ENCODE measurements at places on chromosomes 5 and 9.

DNA sequence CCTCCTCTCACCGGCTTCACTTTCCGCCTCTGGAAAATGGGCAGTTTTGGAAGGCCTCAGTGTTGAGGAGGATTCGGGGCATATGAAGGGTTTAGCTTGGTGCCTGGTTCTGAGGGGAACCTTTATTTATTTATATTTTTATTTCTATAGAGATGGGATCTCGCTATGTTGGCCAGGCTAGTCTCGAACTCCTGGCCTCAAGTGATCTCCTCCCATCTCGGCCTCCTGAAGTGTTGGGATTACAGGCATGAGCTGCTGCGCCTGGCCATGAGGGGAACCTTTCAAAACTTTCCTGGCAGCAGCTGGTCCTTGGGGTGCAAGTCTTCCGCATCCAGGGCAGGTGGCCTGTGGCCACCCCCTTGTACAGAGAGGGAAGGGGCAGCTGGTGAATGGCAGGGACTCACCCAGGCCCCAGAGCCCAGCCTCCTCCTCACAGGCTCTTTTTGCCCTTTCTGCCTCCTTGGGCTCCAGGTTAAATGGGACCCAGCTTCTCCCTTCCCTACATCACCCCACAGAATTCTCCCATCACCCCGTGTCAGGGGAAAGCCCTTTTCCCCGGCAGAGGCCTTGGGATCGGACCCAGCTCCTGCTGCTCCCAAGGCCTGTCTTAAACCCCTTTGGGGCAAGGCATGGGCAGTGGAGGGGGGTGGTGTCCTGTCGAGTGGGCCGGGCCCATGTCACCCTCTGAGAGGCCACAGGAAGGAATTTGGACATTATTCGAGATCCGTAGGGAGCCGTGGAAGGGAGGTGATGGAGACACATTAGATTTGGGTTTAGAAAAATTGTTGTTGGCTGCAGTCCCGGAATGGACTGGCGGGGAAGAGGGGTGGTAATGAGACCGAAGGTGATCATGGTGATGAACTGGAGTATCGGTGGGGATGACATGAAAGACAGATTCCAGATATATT lies 5.9 kb downstream of the NCS1 start:
- DNase-seq = no peak

DNA sequence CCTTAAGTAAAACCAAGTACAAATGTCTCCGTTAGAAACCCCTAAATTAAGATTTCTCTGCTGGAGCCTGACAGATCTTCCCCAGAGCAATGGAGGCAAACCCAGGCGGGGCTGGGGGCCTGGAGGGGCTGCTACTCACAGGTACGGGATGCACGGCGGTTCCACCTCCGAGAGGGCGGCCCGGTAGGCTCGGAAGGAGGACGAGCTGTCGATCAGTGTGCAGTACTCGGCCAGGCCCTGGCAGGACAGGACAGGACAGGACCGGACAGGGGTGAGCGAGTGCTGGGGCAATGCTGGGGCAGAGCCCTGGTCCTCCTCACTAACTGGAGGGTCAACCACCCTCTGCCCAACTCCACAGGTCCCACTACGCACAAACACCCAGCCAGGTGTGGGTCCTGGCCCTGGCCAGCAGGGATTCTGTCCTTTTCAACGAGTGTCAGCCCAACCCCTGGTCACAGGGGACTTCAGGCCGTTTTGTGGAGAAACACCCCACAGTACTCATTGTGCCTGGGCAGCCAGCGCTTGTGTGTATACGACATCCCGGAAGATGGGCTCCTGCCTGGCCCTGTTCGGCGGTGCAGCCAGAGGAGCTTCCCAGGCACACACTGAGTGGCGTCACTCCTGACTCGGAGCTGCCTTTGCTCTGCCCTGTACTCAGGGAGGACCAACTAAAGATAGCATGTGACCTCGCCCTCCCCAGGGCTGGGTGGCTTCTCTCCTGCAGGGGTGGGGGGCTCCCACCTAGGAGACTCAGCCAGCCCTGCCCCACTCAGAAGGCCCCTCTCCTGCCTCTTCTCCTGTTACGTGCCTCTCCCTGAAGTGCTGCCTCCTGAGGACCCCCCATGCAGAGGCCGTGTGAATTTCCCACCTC lies 37.4 kb downstream of the PRRT1B start:
- DNase-seq = no peak

- DNase-seq = peak; percentile 57
Measured at GRCh38 chr9:35826071-35826701, 2.3 kb downstream of the FAM221B start.

- peak; percentile 4 for DNase-seq
Measured at GRCh38 chr5:100623719-100624118, 88.5 kb downstream of the FAM174A start.

DNA sequence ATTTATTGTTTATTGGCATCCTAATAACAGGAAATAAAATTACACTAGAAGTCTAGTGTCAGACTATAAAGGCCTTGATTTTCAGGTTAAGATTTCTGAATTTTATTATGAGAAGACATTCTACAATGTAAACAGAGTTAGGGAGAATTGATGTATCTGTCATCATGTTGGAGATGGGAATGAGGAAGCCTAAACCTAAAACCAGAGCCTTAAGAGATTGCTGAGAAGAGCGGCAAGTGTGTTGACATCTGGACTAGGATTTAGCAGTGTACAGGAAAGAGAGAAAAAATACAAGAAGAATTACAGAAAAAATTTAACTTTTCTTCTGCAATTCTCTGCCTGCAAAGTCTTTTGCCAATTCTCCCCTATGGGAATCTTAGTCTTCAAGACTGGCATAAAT lies 525.5 kb downstream of the NR2F1-AS1 start:
- DNase-seq = no peak

GRCh38 chr9:2616692-2617377 lies 4.8 kb upstream of the VLDLR start:
- DNase-seq = no peak

GRCh38 chr9:106596984-106597383 lies 266.0 kb upstream of the ZNF462 start:
- no peak for DNase-seq

- no peak for DNase-seq
Measured at GRCh38 chr5:80930940-80931339, 29.2 kb upstream of the RASGRF2 start.

- no peak for DNase-seq
Measured at GRCh38 chr5:126103868-126104267, 319.3 kb upstream of the GRAMD2B start.

- peak; percentile 29 for DNase-seq
Measured at GRCh38 chr5:132746954-132747615, at the start of gene CCNI2. Gene CCNI2 (plus strand): TSS chr5:132747426. CDS start chr5:132747496, 70 bp downstream.

DNA sequence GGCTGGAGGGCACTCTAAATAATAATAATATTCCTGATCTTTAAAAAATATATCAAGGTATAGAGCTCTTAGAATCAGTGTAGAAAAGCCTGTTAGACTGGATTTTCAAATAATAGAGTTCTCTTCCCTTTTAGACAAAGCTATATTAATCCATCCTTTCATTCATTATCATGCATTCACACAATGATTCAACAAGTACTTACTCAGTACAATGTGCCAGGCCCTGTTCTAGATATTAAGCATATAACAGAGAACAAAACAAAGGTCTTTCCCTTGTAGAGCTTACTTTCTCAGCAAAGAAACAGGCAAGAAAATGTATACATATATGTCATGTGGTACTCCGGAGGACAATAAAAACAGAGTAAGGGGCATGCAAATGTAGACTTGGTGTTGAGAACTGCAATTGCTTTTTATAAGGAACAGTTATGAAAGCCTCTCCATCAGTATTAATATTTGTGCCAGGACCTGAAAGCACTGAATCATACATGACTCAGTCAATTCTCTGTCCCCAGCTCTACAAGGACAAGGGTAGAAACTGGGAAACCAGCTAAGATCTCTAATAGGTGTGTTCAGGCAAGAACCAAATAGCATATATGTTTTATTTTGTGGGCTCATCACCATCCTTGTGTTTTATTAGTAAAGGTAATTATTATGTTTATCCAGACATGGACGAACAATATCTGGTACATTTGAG lies 72.2 kb downstream of the PIP5K1B start:
- DNase-seq = no peak

DNA sequence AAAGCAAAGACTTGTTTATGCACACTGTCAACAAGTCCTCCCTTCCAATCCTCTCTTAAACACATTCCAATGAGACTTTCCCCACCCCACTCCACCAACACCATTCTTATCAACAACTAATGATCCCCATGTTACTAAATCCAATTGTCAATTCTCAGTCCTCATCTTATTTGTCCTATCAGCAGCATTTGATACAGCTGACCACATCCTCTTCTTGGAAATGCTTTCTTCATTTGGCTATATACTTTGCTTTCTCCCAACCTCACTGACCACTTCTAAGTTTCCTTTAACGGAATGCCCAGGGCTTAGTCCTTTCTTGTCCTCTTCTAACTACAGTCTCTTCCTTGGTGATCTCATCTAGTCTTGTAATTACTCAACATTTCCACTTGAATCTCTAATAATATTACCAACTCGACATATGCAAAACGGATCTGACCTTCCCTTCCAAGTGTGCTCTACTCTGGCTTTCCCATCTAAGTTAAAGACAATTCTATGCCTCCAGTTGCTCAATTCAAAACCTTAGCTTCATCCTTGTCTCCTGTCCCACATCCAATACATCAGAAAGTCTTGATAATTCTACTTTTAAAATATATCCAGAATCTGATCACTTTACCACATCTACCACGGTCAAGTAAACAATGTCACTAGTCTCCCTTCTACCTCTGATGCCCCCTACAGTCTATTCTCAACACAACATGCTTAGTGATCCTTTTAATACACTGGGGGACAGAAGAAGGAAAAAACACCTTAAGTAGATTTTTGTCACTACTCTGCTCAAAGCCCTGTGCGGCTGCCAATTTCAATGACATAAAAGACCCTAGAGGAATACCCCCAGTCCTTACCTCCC lies 25.5 kb downstream of the AGTPBP1 start:
- DNase-seq = no peak

GRCh38 chr9:109473329-109473728 lies 24.8 kb downstream of the PTPN3 start:
- DNase-seq = no peak

GRCh38 chr9:18256568-18256967 lies 217.4 kb upstream of the ADAMTSL1 start:
- no peak for DNase-seq

DNA sequence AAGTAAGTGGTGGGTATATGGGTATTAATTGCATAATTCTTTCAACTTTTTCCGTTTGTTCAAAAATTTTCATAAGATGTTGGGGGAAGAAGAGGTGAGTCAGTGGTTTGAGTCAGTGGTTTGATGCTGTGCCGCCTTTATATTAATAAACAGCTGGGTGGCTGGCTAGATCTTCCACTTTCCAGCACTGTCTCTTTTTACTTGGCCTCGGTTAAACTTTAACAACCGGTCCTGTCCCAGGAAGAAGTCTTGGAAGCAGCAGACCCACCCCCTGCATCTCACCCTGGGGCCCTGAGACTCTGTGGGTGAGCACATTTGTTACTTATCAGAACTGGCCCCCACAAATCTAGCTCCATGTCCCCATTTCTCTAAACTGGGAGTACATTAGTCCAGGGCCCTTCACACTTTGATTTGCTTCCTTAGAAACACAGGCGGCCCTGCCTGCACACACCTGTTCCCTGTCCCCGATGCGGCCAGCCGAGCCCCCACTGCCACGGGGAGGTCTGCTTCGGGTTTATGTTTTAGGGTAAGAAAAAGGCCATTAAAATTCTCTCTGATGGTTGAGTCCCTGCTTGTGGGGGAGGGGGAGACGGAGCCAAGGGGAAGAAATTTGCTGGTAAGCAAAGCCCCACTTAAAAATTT lies 90.7 kb downstream of the PTCH1 start:
- DNase-seq = no peak

DNA sequence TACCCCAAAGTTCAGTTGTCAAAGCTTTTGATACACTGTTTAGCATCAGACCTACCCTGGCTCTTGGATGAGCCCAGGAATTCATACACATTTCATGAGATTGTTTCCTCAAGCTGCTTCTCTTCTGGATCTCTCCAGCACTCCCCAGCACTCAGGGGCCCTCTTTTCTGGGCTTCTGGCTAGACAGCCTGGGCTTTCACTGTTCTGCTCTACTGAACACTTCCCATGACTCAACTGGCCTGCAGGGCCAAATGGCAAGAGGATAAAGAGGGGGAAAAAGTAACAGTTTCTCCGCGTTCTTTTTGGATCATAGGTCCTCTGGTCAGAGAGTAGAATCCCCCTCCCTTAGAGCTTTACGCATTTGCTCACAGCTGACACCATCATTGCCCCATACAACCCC lies 20.9 kb upstream of the LURAP1L start:
- DNase-seq = no peak

- no peak for DNase-seq
Measured at GRCh38 chr9:35669331-35670145, 4.2 kb upstream of the CA9 start.

- no peak for DNase-seq
Measured at GRCh38 chr9:94821098-94821887, 94.8 kb downstream of the AOPEP start.

DNA sequence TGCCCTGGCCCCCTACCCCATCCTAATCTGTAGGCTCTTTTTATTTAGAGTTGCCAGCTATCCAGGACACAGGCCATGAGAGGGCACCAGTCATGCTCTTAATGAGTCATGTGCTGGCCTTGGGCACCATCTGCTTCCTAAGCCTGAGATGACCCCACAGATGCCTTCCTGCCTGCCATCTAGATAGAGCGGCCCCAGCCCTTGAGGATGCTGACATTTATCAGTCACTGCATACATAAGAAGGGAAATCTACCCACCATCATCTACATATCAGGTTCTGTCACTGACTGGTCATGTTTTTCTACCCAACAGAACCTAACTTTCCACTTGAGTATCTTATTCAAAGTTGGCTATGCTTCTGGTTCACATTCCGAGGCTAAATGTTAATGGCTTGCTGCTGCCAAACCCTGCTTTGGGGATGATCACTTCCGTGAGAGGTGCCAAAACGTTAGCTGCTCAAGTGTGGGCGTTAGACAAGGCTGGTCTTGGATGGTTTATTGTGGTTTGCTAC lies 49.9 kb upstream of the TTC23L start:
- DNase-seq = no peak

GRCh38 chr5:157172403-157172802 lies 6.3 kb upstream of the GARIN3 start:
- DNase-seq = peak; percentile 56

GRCh38 chr9:99579964-99580363 lies 241.7 kb upstream of the NR4A3 start:
- DNase-seq = no peak

DNA sequence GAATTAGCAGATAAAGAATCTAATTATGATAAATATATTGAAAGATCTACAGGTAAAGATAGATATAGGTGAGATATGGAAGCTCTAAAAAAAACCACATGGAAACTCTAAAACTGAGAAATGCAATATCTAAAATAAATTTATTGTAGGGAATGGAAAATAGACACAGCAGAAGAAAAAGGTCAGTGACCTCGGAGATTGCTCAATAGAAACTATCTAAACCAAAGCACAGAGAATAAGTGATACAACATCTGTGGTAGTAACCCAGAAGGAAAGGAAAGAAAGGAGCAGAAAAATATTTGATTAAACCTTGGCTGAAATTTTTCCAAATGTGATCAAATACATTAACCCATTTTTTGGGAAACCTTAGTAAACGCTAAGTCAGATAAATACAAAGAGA lies 43.1 kb upstream of the GLIPR2 start:
- DNase-seq = no peak

- no peak for DNase-seq
Measured at GRCh38 chr5:60444661-60445360, 255.2 kb downstream of the DEPDC1B start.

All from naive B cell (primary cell).